ENCODE measurements at places on chromosomes 16 and 17.

DNA sequence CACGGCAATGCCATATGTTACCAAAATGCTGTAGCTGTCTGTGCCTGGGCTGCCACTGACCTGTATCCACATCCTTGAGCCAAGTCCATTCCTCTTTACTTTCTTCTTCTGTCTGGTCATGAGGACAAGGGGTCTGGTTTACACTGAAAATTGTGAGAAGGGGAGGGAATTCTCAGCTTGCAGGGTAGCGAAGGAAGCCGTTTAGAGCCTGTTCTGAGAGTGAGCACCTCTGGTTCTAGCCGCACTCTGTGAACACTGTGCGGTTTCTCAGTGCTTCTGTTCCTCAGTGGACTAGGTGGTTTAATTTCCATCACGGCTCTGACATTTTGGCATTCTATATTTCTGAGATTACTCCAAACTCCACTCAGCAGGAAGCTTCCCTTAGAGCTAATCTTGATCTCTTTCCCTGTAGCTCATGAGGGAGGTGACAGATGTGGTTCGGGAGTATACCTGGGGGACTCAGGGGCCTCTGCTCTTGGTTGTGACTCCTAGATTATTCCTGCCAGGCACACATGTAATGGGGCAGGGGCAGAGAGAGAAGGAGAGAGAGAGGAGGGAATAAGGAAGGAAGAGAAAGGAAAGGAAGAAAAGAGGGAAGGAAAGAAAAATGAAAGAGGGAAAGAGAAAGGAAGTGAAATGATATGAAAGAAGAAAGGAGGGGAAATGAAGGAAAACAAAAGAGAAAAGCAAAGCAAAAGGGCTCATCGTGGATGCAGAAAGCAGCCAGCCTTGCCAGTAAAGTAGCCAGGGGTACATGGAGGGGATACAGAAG lies 14.2 kb upstream of the TBX21 start:
- no peak for DNase-seq

DNA sequence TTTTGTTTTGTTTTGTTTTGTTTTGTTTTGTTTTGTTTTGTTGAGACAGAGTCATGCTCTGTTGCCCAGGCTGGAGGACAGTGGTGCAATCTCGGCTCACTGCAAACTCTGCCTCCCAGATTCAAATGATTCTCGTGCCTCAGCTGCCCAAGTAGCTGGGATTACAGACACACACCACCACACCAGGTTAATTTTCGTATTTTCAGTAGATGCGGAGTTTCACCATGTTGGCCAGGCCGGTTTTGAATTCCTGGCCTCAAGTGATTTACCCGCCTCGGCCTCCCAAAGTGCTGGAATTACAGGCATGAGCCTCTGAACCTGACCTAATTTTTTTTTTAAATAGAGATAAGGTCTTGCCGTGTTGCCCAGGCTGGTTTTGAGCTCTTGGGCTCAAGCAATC lies 46.5 kb downstream of the CACNG3 start:
- no peak for DNase-seq

DNA sequence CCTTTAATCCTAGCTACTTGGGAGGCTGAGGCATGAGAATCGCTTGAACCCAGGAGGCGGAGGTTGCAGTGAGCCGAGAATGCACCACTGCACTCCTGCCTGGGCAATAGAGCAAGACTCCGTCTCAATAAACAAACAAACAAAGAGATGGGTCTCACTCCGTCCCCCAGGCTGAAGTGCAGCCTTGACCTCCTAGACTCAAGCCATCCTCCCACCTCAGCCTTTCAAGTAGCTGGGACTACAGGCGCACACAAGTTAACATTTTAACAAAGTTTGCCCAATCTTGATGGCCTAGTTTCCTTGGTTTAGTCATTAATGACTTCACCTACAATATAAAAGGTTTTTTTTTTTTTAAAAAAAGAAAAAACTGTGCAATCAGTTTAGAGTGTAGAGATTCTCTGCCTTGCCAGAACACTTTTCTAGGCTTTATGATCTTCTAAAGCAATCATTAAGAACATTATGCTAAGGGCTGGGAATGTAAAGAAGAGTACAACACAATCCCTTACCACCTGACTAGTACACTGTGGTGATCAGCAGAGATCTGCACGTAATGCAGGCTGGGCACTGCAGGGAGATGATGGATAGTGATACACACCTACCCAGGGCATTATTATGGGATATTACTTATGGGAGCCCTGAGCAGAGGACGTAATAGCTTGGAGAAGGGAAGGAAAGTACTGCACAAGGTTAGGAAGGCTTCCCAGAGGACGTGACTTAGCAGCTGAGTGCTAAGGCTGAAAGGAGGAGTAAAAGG lies 6.9 kb downstream of the GOT2 start:
- no peak for DNase-seq

GRCh38 chr17:9810100-9810949 lies 11.6 kb downstream of the GSG1L2 start:
- no peak for DNase-seq

DNA sequence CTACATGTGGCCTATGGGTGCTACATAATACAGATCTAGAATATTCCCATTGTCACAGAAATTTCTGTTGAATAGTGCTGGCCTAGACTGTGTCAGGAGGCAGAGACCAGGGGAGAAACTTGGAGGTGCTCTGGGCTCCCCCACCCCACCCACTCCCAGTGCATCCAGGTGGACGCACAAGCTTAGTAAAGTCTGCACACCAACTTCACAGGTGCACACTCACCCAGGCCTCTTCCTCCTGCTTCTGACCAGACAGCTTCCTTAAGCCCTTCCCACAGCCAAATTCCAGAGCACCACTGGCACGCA lies 7.6 kb upstream of the CNP start:
- no peak for DNase-seq

DNA sequence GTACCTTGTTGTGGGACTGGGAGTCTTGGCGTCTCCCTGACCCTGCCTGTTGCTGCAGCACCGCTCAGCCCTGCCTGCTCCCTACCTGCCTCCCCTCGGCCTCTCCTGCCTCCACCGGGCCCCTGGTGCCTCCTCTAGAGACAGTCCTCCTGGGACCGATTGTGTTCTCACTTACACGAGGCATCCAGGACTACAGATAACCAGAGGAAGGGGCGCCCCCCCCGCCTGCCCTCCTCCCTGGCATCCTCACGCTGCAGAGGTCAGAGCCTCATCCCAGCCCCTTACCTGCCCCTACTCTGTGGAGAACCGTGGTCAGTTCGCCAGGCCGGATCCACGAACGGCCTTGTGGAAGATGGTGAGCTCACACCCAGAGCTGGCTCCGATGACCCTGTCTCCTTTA lies 24.8 kb downstream of the MAPT start:
- DNase-seq, result no peak

GRCh38 chr16:12590963-12591362 lies 212.7 kb downstream of the CPPED1 start:
- no peak for DNase-seq

DNA sequence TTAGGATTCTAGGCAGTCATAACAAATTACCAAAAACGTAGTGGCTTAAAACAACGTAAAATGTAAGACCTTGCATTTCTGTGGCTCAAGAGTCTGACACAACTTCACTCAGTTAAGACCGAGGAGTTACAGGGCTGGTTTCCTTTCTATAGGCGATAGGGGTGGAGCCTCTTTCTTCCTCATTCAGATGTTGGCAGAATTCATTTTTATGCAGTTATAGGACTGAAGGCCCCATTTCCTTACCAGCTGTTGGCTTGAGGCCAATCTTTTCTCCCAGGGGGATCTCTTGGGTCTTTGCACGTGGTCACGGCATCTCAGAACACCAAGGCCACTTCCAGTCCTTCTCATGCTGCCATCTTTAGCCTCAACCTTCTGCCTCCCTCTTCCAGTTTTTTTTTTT lies 145.2 kb downstream of the KCNJ2 start:
- DNase-seq, result no peak

DNA sequence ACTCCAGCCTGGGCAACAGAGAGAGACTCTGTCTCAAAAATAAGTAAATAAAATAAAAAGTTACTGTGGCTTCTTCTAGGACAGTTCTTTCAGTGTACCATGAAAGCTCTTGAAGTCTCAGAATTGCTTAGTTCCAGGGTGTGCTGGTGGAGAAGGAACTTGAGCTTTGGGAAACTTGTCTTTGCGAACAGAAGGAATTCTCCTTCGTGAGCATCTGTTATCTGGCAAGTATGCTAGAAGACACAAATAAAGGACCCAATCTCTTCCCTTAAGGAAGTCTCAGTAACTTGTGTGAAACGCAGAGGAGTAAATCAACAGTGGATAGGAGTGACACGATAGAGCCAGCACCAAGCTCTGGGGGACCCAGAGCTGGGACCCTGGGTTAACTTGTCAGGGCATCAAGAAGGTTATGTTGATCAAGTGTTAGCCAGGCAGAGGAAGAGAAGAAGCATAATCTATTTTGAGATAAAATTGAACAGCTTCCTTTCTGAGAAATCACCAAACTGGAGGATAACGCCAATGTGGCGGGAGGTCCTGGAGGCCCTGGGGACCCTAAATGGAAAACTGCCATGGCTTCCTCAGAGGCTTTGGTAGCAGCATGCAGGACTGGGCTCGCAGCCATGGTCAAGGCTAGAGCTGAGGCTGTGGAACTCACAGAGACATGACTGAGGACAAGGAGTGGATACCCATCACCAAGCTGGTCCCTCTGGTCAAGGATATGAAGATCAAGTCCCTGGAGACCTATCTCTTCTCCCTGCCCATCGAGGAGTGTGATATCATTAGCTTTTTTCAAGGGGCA lies 72.1 kb upstream of the HAS3 start:
- no peak for DNase-seq

DNA sequence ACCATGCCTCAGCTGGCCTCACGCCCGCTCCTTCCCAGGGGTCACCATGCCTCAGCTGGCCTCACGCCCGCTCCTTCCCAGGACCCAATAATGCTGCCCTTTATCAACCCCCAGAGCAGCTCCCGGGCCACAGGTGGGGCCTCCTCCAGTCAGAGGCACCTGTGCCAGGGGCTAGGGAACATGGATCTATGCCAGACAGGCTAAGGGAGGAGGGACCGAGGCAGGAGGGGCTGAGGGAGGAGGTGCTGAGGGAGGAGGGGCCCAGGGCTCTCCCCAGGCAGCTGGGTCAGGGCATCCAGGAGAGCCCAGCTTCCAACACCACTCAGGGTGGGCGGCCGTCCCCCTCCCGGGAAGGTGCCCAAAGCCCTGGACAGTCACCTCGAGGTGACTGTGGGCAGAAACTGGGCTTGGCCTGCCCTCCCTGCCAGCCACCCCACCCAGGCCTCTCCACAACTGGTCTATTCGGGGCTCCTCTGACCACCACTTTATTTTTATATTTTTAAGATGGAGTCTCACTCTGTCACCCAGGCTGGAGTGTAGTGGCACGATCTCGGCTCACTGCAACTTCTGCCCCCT lies 19.4 kb downstream of the UTS2R start:
- DNase-seq, result no peak

- no peak for DNase-seq
Measured at GRCh38 chr16:81810361-81810760, 31.3 kb downstream of the PLCG2 start.

DNA sequence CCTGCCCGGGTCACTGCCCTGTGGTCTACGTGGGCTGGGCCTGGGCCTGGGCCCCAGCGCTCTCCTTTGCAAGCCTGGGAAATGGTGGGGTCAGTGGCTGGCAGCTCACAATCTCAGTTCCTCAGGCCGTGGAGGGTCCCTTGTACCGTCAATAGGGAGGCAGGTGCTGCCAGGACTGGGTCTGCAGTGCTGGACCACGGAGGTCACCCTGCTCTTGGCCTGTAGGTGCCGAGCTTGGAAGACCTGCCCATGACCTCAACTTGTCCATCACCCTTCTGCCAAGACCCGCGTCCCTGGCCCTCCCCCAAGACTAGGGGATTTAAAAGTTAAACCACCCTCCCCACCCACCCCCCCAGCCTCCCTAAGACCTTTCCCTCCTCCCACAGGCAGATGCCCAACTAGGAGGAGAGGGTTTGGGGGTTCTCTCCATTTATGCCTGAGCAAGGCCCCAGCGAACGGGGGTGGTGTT lies 2.5 kb downstream of the TBX2 start:
- no peak for DNase-seq

- no peak for DNase-seq
Measured at GRCh38 chr16:73033271-73033998, 14.5 kb downstream of the ZFHX3 start.

All from stimulated activated CD4-positive, alpha-beta T cell treated with anti-CD3 and anti-CD28 coated beads, Interleukin-1b, Interleukin-23, amount 100 ng/mL, for 4 hours (primary cell).